Glutamatergic neuron (in vitro differentiated cells): ENCODE measurements at places on chromosomes 5 and 9. TPM values are rescaled to one million over a fixed set of nuclear protein-coding genes. Genes with fewer than 3 reads are reported as not detected.

GRCh38 chr5:68257210-68257609, 41.7 kb downstream of the PIK3R1 start:
- DNase-seq, result no peak

- no peak for DNase-seq
Measured at GRCh38 chr5:142253938-142254337, 70.9 kb downstream of the SPRY4 start.

DNA sequence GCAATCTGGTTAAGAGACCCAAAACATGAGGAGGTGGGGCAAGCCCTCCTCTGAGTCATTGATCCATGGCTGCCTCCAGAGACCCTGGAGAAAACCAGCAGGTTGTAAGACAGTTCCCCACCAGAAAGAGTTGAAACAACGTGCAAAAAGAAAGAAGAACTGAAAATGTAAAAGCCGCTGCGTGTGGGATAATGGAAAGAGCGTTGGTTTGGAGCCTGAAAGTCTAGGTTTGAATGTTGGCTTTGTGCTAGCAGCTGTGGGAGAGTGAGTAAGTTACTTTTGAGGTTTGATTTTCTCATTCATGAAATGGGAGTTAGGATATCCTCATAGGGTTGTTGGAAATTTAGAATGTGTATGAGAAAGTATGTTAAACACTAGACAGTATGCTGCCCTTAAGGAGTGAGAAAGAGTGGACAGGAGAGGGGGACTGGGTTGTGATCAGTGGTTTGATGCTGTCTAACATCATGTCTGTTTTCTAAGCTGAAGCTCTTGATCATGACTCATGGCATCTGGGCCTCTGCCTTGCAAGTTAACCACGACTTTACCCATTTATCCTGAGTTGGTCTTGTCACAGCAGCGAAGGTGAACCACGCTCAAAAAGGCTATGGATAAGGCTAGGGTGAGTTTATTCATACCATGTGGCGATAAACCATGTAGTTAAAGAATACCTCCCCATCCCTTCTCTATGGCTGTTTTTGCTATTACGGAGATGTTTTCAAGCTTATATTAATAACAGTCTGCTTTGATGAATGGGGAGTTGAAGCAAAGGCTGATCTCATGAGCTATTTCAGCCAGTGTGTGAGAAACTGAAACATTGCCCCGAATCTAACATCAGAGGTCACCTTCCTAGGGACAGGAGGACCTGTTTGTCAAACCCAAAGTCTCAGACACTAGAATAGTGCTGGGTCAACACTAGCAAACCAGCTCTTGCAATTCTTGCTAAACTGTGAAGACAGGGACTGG, 41.3 kb downstream of the ZNF366 start:
- no peak for DNase-seq

Gene JAKMIP2
- total RNA-seq, result 88.2 TPM
